ENCODE measurements at places on chromosomes 11 and 22.
A peak's percentile ranks its signal among the peaks of the same experiment; 100 is the strongest.

- peak; percentile 44 for DNase-seq
Measured at GRCh38 chr11:32438866-32439489, 3.6 kb upstream of the WT1 start.

DNA sequence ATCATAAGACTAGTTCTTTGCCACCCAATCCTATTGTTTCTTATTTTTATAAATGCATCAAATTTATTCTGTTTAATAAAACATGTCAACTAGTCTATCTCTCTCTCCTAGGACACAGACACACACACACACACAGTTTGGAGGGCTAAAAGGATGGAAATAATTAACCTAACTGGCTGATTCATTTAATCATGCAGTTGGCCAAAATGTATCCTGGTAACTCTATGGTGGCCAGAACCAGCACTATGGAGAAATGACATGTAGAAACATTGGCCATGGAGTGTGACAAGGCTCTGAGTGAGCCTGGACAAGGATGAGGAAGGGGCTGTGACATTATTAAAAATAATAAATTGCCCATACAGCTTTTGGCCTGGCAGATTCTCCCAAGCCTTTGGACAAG is 64.1 kb downstream of the CLPB start:
- no peak for DNase-seq

DNA sequence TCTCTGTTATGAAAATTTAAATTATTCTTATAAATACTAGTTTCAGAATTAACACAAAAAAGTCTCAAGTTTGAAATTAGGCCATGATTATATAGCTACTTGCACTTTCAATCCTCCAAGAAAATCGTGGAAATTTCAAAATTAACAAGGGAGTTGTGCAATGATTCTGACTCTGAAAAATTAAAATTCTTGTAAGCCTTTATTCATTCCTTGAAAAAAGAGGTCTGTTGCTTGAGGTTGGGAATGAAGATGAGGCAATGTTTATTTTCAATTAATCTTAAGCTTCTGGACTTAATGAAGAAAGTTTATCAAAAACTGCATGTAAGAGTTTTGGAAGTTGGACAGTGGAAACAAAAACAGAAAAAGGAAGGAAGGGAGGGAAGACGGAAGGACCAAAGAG is 128.2 kb upstream of the FIBIN start:
- DNase-seq = no peak

DNA sequence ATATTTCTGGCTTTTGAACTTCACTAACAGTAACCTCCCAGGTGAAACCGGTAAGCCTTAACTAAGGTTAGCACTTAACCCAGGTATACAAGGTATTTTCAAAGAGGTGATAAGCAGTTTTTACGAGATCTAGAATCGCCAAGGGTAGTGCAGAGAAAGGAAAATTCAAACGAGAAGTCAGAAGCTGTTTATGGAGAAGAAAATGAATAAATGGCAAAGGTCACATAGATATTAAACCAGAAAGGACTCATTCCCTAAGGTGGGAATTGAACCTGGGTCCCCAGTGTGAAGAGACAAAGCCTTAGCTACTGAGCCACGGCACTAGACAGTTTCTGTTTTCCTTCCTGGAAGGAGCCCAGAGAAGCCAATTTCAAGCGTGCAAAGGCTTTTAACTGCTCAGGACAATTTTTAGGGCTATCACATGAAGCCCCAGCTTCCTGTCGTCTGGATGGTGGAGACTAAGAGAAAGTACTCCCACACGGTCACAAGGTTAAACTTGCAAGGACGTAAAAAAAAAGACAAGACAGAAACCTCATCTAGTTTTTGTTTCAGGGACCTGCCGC is 5.7 kb upstream of the C1QTNF6 start:
- no peak for DNase-seq

DNA sequence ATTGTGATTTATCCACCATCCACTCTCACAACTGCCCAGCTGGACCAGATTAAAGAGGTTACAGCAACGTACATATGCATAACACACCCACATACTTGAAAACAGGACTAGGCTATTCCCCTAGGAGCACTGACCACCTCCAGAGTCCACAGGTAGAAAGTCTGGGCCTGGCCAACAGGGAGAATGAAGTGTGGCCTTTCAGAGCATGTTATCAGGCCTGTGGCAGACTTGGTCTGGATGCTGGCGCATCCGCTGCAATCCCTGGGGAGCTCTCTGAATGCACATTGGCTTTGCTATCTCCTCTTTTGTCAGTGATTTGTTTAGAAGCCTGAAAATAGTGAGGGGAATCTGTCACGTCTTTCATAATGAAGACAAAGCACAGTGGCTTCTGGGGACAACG is 86.7 kb downstream of the C11orf58 start:
- DNase-seq = peak; percentile 66

DNA sequence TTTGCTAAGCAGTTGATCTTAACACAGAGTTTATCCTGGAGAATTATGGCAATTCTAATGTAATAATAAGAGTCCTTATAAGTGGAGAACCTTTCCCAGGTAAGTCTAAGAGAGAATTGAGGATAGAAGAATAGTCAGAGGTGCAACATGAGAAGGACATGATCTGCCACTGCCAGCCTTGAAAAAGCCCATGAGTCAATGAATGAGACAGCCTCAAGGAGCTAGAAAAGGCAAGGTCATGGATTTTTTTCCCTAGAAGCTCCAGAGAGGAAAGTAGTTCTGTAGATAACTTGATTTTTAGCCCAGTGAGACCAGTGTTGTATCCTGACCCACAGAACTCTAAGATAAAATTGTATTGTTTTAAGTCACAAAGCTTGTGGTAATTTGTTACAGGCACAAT is 16.9 kb downstream of the MS4A6A start:
- no peak for DNase-seq

DNA sequence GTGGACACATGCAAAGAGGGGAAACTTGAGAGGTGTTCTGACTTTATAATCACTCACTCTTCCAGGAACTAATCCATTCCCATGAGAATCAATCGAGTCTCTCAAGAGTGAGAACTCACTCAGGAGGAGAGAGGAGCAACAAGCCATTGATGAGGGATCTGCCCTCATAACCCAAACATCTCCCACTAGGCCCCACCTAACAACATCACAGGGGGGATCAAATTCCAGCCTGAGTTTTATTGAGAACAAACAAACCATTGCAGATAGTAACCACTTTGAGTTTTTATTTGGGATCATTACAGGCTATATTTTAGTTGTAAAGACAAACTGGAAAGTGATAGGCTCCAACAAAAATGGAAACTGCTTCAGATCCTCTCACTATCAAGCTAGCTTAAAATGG is 328.8 kb upstream of the CTSC start:
- no peak for DNase-seq

DNA sequence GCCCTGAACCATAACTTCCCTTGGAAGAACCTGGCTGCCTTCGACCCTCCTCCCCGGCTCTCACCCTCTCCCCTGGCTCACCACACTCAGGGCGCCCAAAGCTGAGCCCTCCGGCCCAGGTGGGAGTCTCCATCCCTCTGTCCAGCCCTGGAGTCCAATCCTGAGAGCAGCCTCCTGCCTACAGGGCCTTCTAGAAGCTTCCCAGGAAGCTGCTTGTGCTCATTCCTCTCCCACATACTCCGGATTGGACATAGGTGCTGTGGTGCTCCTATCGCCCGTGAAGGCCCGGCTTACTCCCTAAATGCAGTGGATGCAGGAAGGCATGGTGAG is 1332.0 kb downstream of the BRD1 start:
- no peak for DNase-seq

DNA sequence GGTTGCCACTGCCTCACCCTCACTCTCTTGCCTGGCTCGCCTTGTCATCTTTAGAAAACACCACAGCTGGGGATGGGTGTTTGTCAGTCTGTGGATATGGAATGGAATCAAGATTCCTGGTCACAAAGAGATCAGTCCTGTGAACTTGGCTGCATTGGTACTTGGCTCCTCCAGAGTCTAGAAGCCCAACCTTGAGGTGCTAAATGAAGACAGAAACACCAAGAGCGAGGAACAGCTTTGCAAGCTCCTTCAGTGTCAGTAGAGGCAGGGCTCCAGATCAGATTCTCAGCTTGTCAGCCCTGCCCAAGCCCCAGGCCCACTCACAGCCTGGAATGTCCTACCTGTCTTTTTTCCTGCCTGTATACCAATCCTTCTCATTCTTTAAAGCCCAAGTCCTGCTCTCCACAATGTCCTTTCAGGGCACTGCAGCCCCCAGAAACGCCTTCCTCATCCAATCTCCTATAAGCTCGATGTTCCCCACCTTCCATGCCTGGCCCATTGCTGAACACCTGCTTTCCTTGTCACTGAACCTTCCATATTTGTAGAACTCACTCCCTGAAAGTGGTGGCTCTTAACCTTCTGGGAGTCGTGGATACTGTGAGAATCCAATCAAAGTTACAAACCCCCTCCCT is 188.9 kb downstream of the BCR start:
- DNase-seq = no peak

DNA sequence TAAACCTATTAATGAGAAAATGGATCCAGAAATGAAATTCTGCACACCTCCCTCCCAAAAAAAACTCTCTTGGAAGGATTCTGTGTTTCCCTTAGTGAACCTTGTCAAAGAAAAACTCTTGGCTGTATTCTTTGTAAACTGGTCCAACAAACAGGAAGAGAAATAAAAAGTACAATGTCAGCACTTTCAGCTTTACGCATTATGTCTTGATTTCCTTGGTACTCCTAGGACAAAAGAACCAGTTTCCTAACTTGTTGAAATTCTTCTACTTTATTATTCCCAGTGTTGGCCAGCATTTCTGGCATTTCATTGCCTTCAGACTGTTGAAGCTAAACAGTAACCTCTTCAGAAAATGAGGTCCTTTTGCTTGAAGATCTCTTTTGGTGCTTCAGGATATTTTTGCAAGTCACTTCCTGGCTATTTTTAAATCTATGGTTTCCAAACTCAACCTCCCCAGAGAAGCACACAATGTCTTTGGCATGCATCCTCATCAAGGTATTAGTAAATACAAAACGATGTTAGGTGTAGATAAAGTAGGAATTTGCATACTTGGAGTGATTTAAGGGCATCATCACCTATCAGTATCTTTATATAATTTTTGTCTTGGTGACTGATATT is 342.7 kb downstream of the AASDHPPT start:
- no peak for DNase-seq

GRCh38 chr11:10329935-10330334 is 25.1 kb downstream of the ADM start:
- no peak for DNase-seq

DNA sequence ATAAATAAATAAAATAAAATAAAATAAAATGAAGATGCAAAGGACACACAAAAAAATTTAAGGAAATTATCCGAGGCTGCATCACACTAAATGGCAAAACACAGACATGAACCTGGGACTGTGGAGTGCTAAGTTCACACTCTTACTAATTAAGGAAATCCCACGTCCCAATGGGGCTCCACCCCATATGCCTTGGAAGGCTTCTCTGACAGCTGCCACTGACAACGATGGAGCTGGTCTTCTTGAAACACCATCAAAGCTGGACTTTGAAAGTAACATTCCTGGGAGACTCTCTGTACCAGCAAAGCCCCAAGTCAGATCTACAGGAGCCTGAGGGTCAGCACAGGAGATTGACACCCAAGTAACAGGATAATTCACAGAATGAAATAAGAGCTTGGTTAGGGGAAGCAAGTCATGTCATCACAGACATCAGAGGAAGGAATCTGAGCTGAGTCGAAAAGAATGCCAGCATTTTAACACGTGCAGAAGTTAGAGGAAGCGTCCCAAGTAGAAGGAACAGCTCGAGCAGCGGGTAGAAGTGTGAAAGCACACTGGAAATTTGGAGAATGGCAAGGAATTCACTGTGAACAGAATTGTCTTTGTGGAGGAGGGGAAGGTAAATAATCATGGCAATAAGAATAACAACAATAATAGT is 13.8 kb downstream of the TPST2 start:
- DNase-seq = peak; percentile 40

GRCh38 chr11:62677156-62677555 is 1.7 kb downstream of the UBXN1 start:
- no peak for DNase-seq

GRCh38 chr11:27848423-27848822 is 148.2 kb upstream of the BDNF start:
- no peak for DNase-seq

Data from glutamatergic neuron (in vitro differentiated cells).